Activated CD8-positive, alpha-beta memory T cell treated with anti-CD3 and anti-CD28 coated beads, Interleukin-2, amount 10 ng/mL, durations not matched to agents 7 days and 5 days (primary cell): ENCODE measurements at places on chromosomes 5 and 9. TPM values are rescaled to one million over a fixed set of nuclear protein-coding genes. Genes with fewer than 3 reads are reported as not detected.

DNA sequence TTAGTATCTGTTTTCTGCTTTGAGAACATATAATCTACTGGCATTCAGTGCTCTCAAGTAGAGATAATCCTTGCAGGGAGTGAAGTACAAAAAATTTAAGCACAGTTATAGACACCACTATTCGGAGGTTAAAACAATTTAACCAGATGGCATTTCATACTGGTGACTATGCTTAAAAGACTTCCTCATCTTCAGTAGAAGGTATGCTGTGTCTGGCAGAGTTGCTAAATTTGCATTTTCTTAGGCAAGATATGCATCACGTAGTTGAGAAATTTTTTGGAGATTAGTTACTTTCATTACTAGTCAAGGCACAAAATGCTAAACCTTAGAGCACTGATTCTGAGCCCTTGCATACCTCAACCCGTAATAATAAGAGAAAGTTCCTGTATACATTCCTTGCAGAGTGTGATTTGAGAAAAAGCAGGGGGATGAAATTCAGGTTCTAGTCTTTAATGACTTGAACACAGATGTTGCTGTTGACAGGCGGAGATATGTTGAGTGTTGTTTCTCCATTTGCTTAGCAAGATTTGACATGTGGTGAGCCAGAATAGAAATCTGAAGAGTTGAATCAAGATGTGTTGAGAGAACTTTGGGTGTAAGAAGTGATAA is 70.8 kb upstream of the STARD4 start:
- no peak for DNase-seq

- no peak for DNase-seq
Measured at GRCh38 chr5:157245476-157245875, 20.4 kb upstream of the CYFIP2 start.

GRCh38 chr5:102668220-102668932 is 86.7 kb upstream of the PAM start:
- DNase-seq: no peak

The KIF20A gene
- total RNA-seq: 64.3 TPM

The PCDHB5 gene
- total RNA-seq: not detected

The FOXD4L4 gene
- total RNA-seq: 0.09 TPM

The HTR4 gene
- not detected for total RNA-seq

The PTCD2 gene
- total RNA-seq: 10.2 TPM
